ENCODE measurements at places on chromosomes 16 and 17. TPM values are rescaled to one million over a fixed set of nuclear protein-coding genes. Genes with fewer than 3 reads are reported as not detected.

DNA sequence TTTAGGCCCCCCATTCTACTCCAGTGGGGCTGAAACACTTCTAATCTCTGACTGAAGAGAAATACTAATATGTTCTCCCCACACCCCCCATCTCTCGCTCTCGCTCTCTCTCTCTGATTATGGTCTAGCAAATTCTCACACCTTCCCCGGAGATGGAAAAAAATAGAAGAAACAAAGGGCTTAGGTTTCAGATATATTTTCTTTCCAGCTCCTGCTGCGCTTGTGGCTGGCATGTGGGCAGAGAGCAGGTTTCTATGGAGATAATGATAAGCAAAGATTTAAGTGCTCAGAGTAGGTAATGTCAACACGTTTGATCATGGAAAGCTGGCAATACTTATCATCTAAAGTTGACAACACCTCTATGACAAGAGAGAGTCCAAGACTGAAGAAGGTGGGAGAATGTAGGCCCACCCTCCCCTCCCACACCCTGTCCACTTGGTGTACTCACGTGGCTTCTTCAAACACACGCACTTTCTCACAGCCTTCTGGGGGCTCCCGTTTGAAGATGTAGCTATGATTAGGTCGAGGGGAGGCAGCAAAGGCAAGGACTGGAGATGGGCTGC, 8.0 kb upstream of the SLC35B1 start:
- DNase-seq, result no peak

Gene HSBP1
- 23.8 TPM for total RNA-seq

Gene NGFR
- 0.52 TPM for total RNA-seq

- no peak for DNase-seq
Measured at GRCh38 chr16:49183911-49184310, 97.7 kb downstream of the CBLN1 start.

DNA sequence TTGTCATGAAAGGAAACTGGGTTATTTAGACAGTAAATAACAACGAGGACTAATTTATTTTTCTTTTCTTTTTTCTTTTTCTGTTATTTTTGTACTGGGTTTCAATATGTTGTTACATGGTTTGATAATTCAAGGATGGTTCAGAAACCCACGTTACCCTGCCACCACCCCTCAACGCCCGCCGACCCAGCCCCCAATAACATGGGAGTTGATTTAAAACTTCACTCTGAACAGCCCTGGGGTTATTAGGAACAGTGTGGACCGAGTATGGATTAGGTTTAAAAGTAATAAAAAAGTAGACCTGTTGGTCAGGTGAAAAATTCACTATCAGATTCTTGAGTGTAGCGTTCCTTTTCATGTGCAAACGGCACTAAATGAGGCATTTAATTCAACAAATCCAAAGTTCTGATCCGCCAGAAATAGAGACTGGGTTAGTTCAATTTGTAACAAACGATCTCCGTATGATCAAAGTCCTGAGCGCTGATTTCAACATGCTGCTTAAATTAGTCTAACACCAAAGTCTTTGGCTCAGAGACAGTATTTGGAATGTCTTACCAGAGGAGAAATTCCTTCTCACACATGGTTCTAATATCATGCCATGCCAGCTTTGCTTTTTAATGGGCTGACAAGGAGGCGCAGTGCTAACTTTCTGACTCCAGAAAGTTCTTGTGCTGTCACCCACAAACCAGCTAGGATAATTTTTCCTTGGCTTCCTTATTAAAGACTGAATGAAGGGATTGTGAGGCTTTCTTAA, 173.1 kb upstream of the IRX3 start:
- no peak for DNase-seq

- DNase-seq, result peak; percentile 40
Measured at GRCh38 chr17:67441052-67441895, 64.2 kb downstream of the PITPNC1 start.

Gene ZNF500
- 10.1 TPM for total RNA-seq

Gene PRDM7
- total RNA-seq, result not detected

- DNase-seq, result no peak
Measured at GRCh38 chr16:55482056-55482455, 3.1 kb downstream of the MMP2 start.

GRCh38 chr17:40901981-40902474, 17.0 kb upstream of the KRT20 start:
- DNase-seq, result no peak

DNA sequence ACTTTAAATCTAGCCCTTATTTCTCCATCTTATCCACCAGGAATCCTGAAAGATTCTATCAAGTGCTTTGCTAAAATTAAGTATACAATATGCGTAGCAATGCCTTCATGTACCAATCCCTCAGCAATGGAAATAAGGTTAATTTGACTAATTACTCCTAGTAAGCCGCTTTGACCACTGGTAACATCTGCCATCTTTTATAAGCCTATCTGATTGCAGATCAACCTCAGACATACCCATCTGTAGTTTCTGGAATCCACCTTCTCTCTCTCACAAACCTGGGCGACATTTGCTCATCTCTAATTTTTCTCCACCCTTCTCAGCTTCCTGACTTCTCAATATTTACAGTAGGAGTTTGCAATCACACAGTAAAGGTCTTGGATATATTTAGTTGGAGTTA, 138.8 kb upstream of the CRHR1 start:
- no peak for DNase-seq

GRCh38 chr17:13395862-13396261, 205.9 kb downstream of the HS3ST3A1 start:
- no peak for DNase-seq

Gene CHST5
- total RNA-seq, result not detected

DNA sequence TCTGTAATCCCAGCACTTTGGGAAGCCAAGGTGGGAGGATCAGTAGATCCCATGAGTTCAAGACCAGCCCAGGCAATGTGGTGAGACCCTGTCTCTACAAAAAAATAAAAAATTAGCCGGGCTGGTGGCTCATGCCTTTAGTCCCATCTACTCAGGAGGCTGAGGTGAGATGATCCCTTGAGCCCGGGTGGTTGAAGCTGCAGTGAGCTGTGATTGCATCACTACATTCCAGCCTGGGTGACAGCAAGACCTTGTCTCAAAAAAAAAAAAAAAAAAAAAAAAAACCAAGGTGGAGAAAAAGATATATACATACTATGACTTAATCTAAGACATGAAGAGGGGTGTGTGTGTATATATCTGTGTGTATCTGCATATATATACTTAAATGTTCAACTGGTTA, 26.7 kb downstream of the BBS2 start:
- no peak for DNase-seq

GRCh38 chr17:66670206-66670605, 164.7 kb upstream of the CACNG5 start:
- no peak for DNase-seq

Gene SRL
- not detected for total RNA-seq

DNA sequence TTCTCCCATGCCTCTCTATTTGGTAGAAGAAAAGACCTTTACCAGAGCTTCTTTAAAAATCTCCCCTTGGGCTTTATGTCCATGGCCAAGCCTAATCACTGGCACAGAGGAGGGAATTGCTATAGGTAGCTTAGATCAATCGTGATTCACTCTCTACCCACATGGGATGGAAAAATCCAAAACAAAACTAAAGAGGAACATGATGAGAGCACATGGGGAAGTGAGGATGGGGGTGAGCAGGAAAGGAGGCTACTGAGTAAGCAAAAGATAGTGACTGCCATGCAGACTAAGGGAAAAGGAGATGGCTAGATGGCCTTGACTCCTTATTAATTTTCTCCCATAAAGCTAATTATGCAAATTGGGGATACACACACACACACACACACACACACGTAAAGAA, 201.2 kb downstream of the HS3ST3A1 start:
- DNase-seq, result no peak

GRCh38 chr16:51815523-51815922, 664.5 kb upstream of the SALL1 start:
- no peak for DNase-seq

GRCh38 chr17:51258756-51259563, 889 bp downstream of the MBTD1 start:
- no peak for DNase-seq

DNA sequence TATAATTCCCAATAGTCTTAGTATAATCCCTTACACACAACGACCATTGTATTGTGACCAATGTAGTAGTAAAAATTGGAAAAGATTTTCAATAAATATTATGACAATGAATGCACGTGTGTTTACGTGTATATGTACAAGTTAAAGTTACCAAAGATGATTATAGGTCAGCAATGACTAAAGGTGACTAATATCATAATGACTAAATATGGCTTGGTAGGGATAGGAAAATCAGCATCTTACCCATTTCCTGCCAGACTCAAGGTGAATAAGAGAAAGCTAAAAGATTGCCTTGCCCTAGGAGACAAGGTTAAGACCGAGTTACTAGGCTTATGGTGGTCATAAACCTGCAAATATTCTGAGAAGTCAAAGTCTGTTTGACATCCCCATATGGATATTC, 34.4 kb downstream of the CPD start:
- DNase-seq, result no peak

Gene NF1
- total RNA-seq, result 24.0 TPM

Gene ITGB4
- total RNA-seq, result 0.72 TPM

Gene UMOD
- total RNA-seq, result not detected

DNA sequence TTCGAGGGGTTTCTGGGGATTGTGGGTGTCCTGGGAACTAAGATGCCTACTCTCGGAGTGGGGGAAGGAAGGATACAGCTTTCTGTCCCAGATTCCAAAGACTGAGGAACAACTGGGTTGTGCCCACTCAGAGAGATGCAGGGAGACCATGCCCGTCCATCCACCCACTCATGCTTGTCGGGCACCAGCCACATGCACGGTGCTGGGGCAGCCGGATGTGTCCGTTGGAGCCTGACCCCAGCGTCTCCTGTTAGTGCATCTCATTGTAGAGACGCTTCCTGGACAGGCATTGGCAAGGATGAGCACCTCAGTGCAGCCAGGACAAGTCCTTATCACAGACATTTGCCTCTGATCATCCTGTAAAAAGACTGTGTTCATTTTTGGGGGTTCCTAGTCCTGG, 58.1 kb downstream of the METRNL start:
- no peak for DNase-seq

GRCh38 chr17:38601539-38602351, 4.0 kb downstream of the SRCIN1 start:
- no peak for DNase-seq

DNA sequence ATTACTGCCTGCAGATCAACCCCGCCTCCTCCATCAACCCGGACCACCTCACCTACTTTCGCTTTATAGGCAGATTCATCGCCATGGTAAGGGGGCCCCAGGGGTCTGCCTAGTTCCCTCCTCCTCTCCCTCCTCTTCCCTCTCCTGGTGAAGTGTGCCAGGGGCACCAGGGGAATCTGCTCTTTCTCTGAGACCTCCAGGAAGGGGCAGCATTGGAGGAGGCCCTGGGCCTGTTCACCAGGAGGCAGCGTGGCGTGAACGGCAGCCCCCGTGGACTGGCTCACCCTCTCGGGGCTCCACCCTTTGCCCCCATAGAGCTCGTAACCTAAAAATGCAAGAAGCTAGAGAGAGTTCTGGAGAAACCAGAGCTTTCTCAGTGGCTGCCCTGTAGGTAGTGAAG, 17.1 kb upstream of the CLEC18A start:
- no peak for DNase-seq

DNA sequence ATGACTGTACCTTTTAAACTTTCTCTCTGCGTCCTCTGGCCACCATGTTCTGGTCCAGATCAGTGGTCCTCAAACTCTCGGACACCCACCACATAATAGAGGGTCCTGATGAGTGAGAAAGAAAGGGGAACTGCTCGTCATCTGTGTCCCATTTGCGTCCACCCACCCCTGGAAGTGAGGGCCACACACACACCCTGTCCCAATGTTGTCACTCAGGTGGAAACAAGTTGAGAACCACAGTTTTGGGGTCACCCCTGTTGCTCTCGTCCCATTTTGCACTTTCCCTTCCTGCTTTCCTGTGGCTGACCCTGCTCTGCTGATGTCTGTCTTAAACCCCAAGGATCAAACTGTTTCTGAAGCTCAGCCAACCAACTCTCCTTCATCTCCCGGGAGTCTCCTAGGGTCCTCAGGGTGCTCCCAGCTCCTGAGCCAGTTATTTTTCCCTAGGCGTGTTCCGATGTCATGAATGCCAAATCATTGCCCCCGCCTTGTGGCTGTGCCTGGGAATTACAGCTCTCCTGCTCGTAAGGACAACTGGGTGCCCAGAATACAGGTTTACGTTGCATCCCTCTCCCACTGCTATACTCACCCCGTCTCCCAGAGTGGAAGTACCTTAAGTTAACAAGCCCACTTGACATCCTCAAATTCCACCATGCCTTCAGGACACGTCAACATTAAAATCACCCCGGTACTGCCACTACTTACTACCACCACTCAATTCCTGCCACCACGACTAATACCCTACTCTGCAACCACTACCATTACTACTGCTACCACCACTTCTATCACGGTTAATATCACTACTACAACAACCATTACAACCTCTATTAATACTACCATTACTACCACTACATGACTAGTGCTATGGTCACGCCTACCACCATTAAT, 26.0 kb upstream of the HNF1B start:
- no peak for DNase-seq

DNA sequence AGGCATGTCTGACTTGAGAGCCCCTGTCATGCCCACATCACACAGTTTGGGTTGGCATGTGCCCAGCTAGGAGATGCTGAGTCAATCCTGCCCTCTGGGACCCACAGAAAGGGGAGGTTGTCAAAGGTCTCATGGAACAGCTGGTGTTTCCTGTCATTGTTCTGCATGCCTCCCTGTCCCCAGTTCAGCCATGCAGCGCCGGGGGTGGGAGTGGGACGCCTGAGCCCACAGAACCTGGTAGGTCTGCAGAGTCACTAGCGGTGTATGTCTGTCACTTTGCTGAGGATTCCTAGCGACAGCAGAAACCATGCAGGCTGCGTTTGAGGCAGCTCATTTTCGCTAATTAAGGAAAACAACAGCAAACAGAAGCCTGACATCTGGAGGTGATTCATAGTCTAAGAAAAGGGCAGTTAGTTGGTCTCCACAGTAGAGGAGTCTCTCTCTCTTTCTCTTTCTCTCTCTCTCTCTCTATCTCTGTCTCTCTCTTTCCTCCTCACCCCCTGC, 19.6 kb upstream of the CCL1 start:
- DNase-seq, result no peak

GRCh38 chr16:83851473-83851872, 43.7 kb downstream of the HSBP1 start:
- DNase-seq, result no peak

Gene KRTAP4-1
- total RNA-seq, result not detected
